ENCODE measurements at places on chromosomes 3 and 15.

- peak overlapping the region; percentile 43 for H3K4me3 ChIP-seq
- DNase-seq, result no peak
- peaks cover 89% of the 10 kb centered on the region for H3K4me1 ChIP-seq
- peak overlapping the region; percentile 96 for H3K27ac ChIP-seq
Observed at GRCh38 chr15:101200181-101200580, 51.7 kb downstream of the CHSY1 start.

DNA sequence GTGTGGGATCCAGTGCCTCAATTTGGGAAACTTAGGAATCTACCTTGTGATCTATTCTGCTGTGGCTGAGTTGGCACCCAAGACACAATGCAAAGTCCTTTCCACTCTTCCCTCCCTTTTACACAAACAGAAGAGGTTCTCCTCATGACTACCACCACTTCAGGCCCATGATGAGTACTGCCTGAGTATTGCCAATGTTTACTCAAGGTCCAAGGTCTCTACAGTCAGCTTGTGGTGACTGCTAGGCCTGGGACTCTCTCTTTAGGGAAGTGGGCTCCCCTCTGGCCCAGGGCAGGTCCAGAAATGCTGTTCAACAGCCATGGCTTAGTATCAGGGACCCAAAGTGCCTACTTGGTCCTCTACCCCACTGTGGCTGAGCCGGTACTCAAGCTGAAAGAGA is 56.8 kb upstream of the PEX5L start:
- no peaks in the 10 kb centered on the region for H3K4me1 ChIP-seq
- no peak overlapping the region for H3K27ac ChIP-seq
- DNase-seq, result no peak
- no peaks in the 10 kb centered on the region for H3K36me3 ChIP-seq

- H3K4me1 ChIP-seq, result peaks cover 5% of the 10 kb centered on the region
- DNase-seq, result no peak
- H3K27me3 ChIP-seq, result no peaks in the 10 kb centered on the region
- no peak overlapping the region for H3K27ac ChIP-seq
- H3K36me3 ChIP-seq, result no peaks in the 10 kb centered on the region
Observed at GRCh38 chr3:196843435-196844110, 24.1 kb upstream of the SENP5 start.

DNA sequence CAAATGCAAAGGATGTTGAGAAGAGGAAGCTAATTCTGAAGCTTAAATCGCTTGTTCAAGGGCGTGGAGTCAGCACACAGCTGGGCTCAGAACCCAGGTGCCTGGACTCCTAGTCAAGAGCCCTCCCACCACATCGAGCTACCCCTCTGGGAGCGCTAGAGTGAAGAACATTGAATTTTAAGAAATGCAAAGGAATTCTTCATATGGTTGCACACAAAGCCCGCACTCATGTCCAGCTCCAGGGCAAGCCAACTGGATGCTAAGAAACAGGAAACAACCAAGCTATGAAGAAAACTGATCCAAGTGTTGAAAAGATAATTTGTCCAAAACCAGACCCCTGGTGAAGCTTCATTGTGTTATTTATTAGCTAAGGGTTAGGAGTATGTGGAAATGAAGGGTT is 122.3 kb downstream of the ALDH1A2 start:
- H3K36me3 ChIP-seq, result no peaks in the 10 kb centered on the region
- no peak overlapping the region for H3K4me3 ChIP-seq
- no peak for DNase-seq

DNA sequence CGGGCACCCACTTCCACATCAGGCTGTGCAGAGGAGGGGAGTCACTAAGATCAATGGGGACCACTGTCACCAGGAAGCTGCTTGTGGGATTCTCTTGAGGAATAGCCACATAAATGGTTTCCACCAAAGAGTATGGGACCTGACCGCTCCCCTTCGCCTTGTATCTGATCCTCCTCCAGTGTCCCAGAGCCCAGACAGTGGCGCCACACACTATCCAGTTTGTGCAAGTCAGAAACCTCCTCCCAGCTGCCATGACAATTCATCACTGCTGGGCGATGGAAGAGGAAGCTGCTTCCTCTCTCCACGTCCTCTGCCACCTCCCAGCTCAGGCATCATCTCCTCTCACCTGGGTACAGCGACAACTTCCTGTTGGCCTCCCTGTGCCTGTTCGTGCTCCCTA is 147.5 kb downstream of the ALDH1A2 start:
- no peak for DNase-seq
- H3K27me3 ChIP-seq, result peaks cover 11% of the 10 kb centered on the region
- no peak overlapping the region for H3K4me3 ChIP-seq
- H3K36me3 ChIP-seq, result no peaks in the 10 kb centered on the region
- H3K4me1 ChIP-seq, result no peaks in the 10 kb centered on the region
- H3K27ac ChIP-seq, result no peak overlapping the region

DNA sequence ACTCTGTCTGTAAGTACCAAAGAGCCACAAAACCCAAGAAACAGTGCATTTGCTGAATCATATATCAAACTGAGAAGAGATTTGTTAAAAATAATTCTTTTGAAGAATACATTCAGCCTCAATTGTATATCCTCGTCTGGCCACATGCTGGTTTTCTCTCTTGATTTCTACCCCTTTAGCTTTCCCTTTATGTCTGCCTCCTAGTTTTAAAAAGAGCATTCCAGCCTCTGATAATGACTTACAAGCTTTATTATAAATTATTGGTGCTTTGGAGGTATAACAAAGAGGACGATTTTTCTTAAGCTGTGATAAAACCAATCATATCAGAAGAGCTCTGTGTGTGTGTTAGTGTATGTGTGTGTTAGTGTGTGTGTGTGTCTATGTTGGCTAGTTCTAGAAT is 70.4 kb upstream of the ROBO2 start:
- no peak overlapping the region for H3K27ac ChIP-seq
- no peak overlapping the region for H3K4me3 ChIP-seq
- no peaks in the 10 kb centered on the region for H3K4me1 ChIP-seq
- no peaks in the 10 kb centered on the region for H3K36me3 ChIP-seq
- no peak for DNase-seq
- no peaks in the 10 kb centered on the region for H3K27me3 ChIP-seq

- H3K4me3 ChIP-seq, result no peak overlapping the region
- no peaks in the 10 kb centered on the region for H3K4me1 ChIP-seq
- H3K36me3 ChIP-seq, result no peaks in the 10 kb centered on the region
- no peak for DNase-seq
Observed at GRCh38 chr15:29914511-29914926, 92.3 kb upstream of the TJP1 start.

GRCh38 chr3:120272286-120272685 is 12.7 kb downstream of the GPR156 start:
- H3K27me3 ChIP-seq, result peaks cover 28% of the 10 kb centered on the region
- no peak overlapping the region for H3K4me3 ChIP-seq
- DNase-seq, result no peak
- H3K36me3 ChIP-seq, result no peaks in the 10 kb centered on the region

DNA sequence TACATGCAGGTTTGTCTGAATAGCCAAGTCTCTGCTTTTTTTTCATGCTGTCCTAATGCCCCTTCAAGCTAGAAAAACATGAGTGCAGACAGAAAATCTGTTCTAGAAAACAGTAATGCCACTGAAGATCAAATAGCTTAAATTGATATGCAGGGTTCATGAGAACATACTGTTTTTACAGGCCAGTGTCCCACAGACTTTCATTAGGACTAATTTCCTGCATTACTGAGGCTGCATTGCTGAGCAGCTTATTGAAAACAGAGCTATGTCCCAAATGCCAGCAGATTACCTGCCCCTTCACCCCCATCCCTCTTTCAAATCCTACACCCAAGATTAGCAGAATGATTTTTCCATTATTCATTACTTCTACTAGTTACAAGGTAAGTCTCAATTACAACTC is 665 bp downstream of the TM4SF18 start:
- H3K4me3 ChIP-seq, result no peak overlapping the region
- H3K27me3 ChIP-seq, result no peaks in the 10 kb centered on the region
- no peaks in the 10 kb centered on the region for H3K36me3 ChIP-seq
- no peak for DNase-seq

GRCh38 chr3:23805633-23806533 is at the start of gene UBE2E1:
Gene UBE2E1, plus strand, starts transcription at chr3:23805955. Its CDS starts 1,315 bp downstream, at chr3:23807270.
- H3K4me1 ChIP-seq, result peaks cover 40% of the 10 kb centered on the region
- H3K36me3 ChIP-seq, result peaks cover 35% of the 10 kb centered on the region
- peak; percentile 84 for DNase-seq

GRCh38 chr3:72142028-72142427 is 357.1 kb upstream of the PROK2 start:
- H3K27me3 ChIP-seq, result peaks cover 7% of the 10 kb centered on the region
- H3K27ac ChIP-seq, result no peak overlapping the region
- H3K4me3 ChIP-seq, result no peak overlapping the region
- DNase-seq, result no peak
- peaks cover 25% of the 10 kb centered on the region for H3K4me1 ChIP-seq

DNA sequence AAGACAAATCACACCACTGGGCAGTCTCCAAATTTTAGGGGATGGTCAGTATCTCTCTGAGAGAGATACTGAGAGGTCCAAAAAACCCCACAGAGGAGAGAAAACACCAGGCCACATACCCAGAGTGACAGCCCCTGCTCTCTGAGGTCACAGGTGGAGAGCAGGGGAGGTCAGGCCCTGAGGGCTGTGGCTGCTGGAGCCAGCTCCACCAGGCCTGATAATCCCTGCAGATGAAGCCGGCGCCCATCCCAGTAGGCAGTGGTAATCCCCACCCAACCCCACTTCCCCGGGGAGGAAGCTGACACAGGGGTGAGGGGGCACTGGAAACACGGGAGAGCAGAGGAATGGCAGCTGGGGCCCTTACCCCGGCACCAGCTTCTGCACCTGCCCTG is 31.2 kb upstream of the SRP14 start:
- no peak overlapping the region for H3K27ac ChIP-seq
- no peak for DNase-seq
- H3K27me3 ChIP-seq, result peaks cover 19% of the 10 kb centered on the region
- H3K4me1 ChIP-seq, result peaks cover 15% of the 10 kb centered on the region
- peaks cover 5% of the 10 kb centered on the region for H3K36me3 ChIP-seq

DNA sequence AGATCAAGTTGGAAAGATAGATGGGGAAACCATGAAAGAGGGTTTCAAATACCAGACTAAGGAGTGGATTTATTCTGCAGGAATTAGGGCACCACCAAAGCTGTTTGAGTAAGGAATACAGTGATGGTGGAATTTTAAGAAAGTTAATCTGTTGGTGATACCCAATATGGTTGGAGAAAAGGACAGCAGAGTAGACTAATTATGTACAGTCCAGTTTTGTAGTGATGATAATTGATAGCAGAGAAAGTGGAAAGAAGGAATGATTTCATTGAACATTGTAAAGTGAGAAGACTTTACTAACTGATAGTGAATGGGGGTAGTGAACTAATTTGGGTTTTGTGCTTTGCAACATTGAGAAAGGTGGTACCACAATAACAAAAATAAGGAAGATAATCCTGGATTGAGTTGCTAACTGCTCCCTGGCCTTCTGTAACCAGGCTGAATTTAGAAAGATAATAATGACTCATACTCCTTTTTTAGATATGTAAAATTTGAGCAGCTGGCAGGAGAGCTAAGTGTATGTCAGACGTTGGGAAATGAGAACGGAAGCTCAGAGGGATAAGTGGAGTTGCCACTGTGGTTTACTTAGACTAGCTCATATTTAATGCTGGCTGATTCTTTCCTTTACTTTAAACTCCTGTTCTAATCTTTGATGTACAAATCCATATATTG is 16.9 kb downstream of the TCAIM start:
- no peak for DNase-seq
- H3K36me3 ChIP-seq, result peaks cover 27% of the 10 kb centered on the region
- H3K27me3 ChIP-seq, result no peaks in the 10 kb centered on the region
- no peak overlapping the region for H3K4me3 ChIP-seq

DNA sequence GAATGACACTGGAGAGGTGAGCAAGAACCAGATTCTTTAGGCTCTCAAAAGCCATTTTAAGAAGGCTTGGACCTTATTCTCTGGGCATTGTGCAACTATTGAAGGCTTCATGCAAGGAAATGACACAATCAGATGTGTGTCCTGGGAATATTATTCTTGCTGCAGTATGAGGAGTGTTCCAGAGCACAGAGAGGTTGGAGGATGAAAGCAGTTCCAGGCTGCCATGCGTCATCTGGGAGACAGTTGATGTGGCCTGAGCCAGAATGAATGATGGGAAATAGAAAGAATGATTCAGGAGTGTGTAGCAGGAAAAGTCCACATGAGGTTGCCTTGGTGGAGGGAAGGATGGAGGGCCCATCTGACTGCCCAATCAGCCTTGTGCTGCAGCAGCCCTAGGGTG is 123.1 kb downstream of the CHCHD6 start:
- H3K4me1 ChIP-seq, result peaks cover 8% of the 10 kb centered on the region
- H3K4me3 ChIP-seq, result no peak overlapping the region
- no peak overlapping the region for H3K27ac ChIP-seq
- no peaks in the 10 kb centered on the region for H3K27me3 ChIP-seq
- DNase-seq, result no peak

DNA sequence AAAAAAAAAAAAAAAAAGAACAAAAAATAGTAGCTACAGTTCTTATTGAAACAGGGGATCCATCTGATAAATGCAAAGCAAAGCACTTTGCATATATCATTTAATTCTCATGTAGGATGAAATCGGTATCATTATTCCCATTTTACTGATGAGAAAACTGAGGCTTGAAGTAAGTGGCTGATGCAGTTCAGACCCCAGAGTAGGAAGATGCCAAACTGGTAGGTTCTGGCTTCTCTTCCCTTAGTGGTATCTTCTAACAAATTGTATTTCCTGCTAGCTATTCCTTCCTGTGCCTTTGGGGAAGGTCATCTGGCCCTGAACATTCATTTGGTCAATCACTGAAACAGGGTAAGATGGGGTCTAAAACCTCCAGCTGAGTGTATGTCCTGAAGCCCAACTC is 21.9 kb downstream of the PIF1 start:
- no peak for DNase-seq
- H3K27me3 ChIP-seq, result peaks cover 30% of the 10 kb centered on the region
- H3K4me3 ChIP-seq, result no peak overlapping the region
- H3K36me3 ChIP-seq, result no peaks in the 10 kb centered on the region
- peaks cover 2% of the 10 kb centered on the region for H3K4me1 ChIP-seq

GRCh38 chr3:15023249-15023648 is 41.9 kb downstream of the MRPS25 start:
- no peaks in the 10 kb centered on the region for H3K4me1 ChIP-seq
- DNase-seq, result no peak
- peaks cover 50% of the 10 kb centered on the region for H3K36me3 ChIP-seq
- no peak overlapping the region for H3K4me3 ChIP-seq
- H3K27me3 ChIP-seq, result no peaks in the 10 kb centered on the region
- H3K27ac ChIP-seq, result no peak overlapping the region

GRCh38 chr3:192915304-192915703 is 2.4 kb downstream of the MB21D2 start:
- H3K4me1 ChIP-seq, result peaks cover 65% of the 10 kb centered on the region
- peak overlapping the region; percentile 85 for H3K4me3 ChIP-seq
- no peak for DNase-seq
- peaks cover 57% of the 10 kb centered on the region for H3K27me3 ChIP-seq

- no peaks in the 10 kb centered on the region for H3K36me3 ChIP-seq
- peaks cover 6% of the 10 kb centered on the region for H3K4me1 ChIP-seq
- no peak for DNase-seq
- peaks cover 72% of the 10 kb centered on the region for H3K27me3 ChIP-seq
Observed at GRCh38 chr15:73681856-73682599, 2.2 kb upstream of the CD276 start.

Measured in activated naive CD4-positive, alpha-beta T cell treated with anti-CD3 and anti-CD28 coated beads, Interleukin-2, amount 10 ng/mL, durations not matched to agents 7 days and 5 days (primary cell).